ENCODE measurements at places on chromosomes 5 and 9.

DNA sequence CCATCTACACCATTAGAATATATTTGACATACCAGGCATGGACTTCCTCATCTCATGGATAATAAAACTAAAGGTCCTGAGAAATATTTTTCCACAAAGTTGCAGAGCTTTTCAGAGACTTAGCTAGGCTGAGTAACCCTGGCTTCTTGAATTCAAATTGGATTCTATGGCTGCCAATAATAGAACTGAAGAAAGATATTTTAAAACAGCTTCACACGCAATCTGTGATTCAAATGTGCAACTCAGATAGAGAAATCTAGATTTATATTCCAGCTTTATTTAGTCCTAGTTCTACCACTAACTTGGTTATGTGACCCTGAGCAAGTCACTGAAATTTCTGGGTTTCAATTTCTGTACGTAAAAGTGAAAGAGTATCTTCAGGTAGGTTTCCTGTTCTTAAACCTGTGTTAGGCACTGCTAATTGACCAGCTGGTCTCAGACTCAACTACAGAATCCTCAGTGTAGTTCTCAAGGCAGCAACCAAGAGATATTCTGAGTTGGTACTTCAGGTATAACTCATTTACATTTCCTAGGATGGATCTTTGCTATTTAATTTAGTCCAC, 235.3 kb downstream of the GABRB2 start:
- no peak for DNase-seq

GRCh38 chr5:42836070-42836769, 24.5 kb upstream of the SELENOP start:
- DNase-seq = no peak

DNA sequence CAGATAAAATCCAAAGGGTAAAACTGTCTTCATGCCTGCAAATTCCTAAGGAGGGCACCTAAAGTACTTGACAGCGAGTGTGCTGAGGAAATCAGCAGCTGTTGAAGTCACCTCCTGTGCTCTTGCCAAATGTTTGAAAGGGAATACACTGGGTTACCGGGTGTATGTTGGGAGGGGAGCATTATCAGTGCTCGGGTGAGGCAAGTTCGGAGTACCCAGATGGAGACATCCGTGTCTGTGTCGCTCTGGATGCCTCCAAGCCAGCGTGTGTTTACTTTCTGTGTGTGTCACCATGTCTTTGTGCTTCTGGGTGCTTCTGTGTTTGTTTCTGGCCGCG, 727 bp upstream of the ADRB2 start:
- peak; percentile 60 for DNase-seq

DNA sequence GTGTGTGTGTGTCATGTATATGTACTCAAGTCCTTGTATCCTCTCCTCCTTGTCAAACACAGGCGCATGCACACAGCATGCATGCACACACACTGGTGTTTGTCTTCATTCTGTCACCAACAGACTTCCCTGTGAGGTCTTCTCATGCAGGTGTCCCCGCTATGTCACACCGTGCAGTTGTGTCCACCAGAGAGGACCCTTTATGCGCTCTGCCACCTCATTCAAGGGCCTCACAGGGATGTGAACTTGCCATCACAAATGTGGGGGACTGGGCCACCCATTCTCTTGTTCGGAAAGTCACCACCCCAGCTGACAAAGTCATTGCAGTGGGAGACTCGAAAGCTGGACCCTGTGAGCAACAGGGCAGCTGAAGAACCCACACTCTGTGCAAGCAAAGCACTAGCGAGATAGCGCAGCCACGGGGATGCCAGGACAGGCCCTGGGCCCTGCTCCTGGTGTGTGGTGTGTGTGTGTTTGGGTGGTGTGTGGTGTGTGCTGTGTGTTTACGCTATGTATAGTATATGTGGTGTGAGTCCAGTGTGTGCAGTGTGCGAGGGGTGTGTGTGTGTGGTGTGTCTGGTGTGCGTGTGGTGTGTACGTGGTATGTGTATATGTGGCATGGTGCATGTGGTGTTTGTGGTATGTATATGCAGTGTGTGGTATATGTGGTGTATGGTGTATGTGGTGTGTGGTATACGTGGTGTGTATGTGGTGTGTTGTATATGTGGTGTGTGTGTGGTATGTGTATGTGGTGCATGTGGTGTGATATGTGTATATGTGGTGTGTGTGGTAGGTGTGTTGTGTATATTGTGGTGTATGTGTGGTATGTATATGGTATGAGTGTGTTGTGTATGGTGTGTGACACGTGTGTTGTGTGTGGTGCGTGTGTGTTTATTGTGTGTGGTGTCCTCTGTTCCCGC, 30.9 kb upstream of the NXNL2 start:
- DNase-seq = no peak

DNA sequence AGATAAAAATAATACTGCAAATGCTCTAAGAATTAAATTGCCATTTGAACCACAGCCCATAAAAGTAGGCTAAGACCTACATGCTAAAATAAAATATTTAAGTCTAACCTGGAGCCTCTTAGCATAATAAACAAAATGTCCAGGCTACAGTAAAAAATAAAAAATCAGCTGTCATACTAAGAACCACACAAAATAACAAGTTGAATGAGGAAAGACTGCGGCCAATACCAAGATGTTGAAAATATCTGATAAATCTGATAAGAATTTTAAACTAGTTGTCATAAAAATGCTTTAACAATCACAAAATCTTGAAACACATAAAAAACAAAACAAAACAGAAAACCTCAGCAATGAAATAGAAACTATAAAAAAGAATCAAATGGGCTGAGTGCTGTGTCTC, 336.9 kb upstream of the MSX2 start:
- no peak for DNase-seq

- no peak for DNase-seq
These were observed 14.2 kb downstream of the AHRR start for GRCh38 chr5:335740-336038.

DNA sequence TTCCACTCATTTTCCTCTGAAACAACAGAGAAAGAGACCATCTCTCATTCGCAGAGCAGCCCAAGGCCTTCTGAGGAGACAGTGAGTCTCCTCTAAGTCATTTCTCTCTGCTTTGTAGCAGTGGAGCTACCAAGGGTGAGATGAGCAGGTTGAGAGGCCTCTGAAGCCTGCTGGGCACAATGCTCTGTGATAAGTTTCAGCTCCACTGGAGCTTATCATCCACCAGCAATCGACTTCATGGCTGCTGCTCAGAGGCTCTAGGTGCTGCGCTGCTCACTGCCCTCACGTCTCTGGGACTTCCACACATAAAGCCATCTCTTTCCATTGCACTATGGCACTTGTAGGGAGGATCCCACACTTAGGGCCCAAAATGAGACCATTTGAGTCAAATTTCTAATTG, 96.3 kb downstream of the CMYA5 start:
- DNase-seq = no peak

DNA sequence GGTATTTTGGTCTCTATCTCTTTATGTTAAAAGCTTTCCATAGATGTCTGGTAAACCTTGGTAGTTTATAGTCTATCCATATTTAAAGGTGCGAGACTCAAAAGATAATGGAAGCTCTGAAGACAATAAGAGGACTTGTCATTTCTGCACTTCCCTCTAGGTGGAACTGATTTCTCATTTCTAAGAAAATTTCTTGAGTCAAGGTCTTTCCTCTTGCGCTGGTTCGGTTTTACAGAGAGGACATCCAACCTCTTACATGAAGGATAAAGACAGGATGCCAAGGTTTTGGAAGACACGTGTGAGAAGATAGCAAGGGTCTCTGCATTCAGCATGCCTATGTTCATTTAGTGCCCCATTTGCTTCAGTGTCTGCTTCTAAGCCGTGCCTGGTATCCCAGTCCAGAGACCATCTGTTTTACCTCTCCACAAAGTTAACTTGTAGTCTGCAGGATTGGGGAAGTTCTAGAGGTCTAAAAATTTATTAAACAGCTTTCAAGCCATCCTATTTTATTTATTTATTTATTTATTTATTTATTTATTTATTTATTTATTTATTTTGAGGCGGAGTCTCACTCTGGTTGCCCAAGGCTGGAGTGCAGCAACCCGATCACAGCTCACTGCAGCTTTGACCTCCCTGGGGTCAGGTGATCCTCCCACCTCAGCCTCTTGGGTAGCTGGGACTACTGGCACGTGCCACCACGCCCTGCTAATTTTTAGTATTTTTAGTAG, 41.6 kb downstream of the KIAA1191 start:
- no peak for DNase-seq

GRCh38 chr5:98514215-98514614, 259.2 kb upstream of the RGMB start:
- no peak for DNase-seq

DNA sequence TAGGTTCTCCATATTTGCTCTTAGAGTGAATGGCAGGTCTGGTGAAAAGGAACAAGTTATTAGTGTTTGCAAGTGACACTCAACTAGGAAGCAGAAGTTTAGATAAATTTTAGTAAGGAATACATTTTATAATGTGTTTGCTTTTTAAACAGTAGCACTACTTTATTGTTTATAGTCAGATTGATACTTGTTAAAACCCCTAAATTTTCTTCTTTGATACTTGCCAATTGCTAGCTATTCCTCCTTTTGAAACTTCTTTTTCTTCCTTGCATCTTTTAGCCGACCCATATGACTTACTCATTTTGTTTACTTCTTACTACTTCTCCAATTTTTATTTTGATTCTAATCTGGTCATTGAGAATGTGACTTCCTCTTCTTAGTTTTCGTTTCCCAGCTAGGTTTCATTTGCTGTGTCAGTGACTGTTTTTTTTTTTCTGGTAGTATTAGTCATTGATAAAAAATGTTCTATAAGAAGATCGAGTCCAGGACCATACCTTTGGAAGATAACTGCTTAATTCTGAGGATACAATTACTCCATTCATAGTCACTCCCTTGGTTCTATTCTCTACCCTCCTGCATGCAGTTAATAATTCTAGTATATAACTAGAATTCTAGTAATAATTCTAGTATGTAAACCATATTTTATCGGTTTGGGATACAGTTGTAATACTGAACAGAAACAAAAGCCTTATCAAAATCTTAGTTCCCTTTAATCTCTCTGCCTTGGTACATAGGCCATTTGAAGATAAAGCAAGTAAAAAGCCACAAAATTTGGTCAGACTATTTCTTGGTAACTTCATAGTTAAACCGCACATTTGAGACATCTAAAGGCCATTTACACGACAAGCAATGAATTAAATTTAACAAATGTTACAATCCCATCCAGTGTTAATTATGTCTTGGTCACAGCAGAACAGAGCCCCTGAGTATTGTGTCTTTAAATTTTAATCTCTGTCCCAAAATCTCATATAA, 2.8 kb upstream of the RICTOR start:
- peak; percentile 55 for DNase-seq

DNA sequence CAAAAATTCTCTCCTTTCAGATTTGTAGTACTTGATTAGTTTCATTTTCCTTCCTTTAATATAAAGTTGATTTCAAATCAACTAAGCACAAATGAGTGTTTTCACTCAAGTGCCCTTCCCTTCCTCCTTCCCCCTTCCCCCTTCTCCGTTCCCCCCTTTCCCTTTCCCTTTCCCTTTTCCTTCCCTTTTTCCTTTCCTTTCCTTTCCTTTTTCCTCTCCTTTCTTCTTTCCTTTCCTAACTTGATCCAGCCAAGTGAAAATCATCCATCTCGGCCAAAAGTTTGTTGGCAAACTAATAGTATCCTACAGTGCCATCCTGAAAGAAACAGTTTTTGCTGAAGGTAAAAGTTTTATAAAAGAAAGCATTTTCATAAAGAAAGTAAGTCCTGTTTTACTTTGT, 85.3 kb upstream of the CD180 start:
- no peak for DNase-seq

DNA sequence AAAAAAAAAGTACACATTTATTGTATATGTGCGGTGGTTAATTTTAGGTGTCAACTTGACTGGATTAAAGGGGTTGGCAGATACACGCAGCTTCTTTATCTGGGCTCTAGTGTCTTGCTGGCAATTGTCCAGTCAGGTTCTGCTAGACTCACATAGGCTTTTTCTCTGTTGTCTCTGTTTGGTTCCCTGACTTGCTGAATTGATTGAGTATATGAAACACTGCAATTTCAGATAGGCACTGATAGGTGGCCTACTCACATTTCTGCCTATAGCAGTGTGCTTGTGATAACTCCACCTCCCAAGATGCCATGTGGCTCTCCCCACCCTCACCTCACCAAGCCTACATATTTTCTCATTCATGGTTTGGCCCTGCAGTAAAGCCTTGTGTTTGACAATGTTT, 52.5 kb downstream of the AOPEP start:
- DNase-seq = no peak

DNA sequence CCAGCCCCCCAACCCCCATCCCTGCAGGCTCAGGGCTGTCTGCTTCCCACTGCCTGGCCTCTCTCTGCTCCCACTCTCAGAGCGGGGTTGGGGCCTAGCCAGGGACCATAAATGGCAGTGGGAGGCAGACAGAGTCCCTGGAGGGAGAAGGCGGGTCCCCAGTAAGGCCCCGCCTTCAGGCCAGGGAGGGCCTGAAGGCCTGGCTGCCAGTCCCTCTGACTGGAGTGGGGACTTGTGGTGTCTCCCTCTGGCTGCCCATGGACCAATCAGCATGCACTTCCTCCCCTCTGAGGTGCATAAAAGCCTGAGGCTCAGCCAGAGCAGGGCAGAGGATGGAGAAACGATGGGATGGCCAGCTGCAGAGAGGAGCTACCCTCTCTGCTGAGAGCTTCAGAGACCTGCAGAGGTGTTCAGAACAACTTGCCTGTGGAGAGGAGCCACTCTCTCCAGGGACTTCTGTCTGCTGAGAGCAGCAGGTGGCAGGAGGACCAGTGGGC, 2.7 kb upstream of the BTNL9 start:
- DNase-seq = no peak

DNA sequence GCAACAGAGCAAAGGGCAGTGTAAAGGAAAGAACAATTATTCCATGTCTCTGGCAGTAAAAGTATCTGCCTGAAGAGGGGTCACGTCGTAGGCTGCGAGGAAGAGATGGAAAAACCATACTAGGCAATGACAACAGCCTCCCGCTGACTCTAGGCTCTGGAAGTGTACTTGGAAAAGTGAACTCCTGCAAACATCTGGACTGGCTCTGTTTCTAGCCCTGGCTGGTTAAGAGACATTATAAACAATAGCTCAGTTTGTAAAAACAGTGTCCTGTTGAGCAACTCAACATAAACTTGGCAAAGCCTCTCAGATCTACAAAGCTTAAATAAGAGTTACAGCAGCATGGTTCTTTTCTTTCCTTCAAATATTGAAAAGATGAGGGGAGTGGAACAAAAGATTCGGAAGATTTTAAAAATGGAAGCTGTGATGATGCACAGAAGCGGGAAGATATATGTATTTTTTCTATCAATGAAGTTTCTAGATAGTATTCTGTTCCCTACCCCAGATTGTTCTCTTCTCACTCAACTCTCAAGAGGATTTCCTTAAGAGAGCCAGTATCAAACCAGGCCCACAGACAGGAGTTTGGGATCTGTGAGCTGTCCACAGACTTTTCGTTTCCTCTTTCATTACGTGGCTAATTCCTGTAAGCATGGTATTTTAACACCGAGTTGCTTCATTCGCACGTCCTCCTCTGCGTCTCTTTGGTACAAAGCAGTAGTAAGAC, 79.4 kb downstream of the SPTLC1 start:
- no peak for DNase-seq
